ENCODE measurements at places on chromosomes 12 and 14.

GRCh38 chr12:48104531-48104930 is 1.3 kb downstream of the SENP1 start:
- no peak for DNase-seq

- DNase-seq = no peak
These were observed 68.0 kb upstream of the SLCO1C1 start for GRCh38 chr12:20627001-20627588.

GRCh38 chr14:23326491-23327332 is 5.5 kb downstream of the PABPN1 start:
- no peak for DNase-seq

DNA sequence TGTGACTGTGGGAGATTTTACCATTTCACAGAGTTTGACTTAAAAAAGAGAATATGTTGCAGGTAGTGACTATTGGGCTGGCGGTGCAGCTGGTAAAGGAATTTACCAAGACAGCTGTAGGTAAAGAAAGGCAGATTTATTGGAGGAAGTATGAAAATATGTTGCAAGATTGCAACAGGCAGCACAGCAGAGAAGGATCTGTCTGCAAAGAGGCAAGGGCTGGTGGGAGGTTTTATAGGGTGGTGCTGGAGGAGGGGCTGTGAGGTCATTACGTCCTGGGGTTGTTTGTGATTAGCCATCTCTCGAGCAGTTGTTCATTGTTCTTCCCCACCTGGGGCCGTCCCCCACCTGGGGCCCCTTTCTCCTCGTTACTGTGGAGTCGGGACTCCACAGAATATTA is 62.1 kb downstream of the ACACB start:
- DNase-seq = no peak

- DNase-seq = no peak
These were observed 24.1 kb downstream of the DMAC2L start for GRCh38 chr14:50335989-50336824.

DNA sequence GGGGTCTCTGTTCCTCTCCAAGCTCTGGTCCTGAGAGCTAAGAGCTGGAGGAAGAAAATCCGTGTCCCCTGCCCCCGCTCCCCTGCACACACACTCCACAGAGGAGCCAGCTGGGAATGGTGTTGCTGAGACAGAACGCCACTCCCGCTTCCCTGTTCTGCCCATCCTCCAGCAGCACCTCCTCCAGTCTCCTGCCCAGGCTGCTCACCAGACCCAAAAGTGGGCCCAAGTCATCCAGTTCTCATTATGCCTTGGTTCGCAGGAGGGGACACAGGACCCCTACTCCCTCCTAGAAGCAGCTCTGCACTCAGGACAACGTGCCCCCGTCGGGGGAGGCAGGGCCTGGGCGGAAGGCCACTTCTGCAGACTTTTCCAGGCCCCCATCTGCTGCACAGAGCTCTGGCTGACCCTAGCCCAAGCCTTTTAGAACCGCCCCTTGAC is 830 bp upstream of the TRMT61A start:
- no peak for DNase-seq

DNA sequence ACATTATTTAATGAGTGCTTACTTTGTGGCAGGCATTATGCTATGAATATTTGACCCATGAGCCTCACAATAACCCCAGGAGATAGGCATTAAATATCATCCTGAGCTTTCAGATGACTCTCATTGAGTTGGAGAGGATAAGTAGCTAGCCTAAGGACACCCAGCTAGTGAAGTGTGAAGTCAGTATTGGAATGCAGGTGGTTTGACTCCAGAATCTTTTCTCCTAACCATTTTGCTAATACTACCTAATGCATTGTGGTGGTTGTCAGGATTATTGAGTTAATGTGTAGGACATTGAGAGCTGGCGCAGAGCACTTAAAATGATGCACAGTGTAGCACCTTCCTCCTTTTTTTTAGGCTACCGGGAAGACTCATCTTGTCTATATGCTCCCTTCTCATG is 3.8 kb upstream of the CDKL1 start:
- DNase-seq = no peak

Data from cerebellar nuclear complex (tissue), 1 donor.